AG20443 (cell line): ENCODE measurements at places on chromosomes 3 and 15.
A peak's percentile ranks its signal among the peaks of the same experiment; 100 is the strongest.

GRCh38 chr3:102605153-102605552 is 170.3 kb downstream of the ZPLD1 start:
- no peak for DNase-seq

DNA sequence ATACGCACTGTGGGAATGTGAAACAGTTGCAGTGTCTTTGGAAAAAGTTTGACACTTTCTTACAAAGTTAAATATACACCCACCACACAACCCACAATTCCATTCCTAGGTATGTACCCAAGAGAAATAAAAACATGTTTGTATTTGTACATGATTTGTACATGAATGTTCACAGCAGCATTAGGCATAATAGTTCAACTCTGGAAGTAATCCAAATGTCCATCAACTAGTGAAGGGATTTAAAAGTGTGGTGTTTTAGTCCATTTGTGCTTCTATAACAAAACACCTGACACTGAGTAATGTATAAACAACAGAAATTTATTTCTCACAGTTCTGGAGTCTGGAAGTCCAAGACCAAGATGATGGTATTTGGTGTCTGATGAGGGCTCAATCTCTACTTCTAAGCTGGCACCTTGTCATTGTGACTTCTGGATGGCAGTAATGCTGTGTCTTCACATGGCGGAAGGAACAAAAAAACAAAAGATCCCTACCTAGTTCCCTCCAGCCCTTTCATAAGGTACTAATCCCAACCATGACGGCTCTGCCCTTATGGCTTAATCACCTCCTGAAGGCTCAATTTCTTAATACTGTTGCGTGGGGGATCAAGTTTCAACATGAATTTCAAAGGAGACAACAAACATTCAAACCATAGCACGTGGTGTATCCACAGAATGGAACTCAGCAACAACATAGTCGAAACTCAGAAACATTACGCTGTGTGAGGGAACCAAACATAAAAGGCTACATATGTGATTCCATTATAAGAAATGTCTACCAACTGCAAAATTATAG is 120.5 kb downstream of the AQP9 start:
- no peak for DNase-seq

DNA sequence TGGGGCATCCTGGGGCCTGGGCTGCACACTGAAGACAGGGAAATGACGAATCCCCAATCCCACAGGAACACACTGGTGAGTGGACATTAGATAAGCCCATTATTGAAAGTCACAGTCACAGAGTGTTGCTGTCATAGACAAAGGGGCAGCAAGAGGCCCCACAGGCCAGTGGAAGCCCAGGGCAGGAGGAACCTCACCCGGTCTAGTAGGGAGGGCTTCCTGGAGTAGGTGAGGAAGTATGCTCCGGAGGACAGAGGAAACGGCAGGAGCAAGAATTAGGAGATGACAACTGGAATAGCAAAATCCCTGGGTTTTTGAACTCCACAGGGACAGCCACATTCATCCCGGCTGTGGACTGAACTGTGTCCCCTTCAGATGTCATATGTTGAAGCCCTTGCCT is 101.2 kb downstream of the TPRA1 start:
- no peak for DNase-seq

- DNase-seq = peak; percentile 93
Observed at GRCh38 chr15:24772686-24773373, 97.3 kb downstream of the NPAP1 start.

GRCh38 chr15:55360256-55360655 is 41.2 kb downstream of the PIGB start:
- no peak for DNase-seq

GRCh38 chr3:185781759-185782158 is 43.1 kb downstream of the IGF2BP2 start:
- DNase-seq = peak; percentile 30

DNA sequence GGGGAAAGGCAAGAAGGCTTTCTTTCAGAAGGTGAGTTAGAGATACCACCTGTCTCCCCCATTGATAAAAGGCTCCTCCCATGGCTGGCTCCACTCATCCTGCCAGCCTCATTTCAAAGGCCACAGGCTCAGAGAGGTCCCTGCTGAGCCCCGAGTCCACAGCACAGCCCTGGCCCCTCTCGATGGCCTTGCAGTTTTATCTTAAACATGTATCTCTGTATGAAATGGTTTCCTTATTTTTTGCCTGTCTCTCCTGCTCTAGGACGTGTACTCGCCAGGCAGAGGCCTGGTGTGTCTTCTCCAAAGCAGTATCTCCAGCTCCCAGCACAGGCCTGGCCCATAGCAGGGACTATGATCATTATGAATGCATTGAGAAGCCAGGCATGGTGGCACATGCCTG is 160.5 kb upstream of the NSMCE3 start:
- no peak for DNase-seq

DNA sequence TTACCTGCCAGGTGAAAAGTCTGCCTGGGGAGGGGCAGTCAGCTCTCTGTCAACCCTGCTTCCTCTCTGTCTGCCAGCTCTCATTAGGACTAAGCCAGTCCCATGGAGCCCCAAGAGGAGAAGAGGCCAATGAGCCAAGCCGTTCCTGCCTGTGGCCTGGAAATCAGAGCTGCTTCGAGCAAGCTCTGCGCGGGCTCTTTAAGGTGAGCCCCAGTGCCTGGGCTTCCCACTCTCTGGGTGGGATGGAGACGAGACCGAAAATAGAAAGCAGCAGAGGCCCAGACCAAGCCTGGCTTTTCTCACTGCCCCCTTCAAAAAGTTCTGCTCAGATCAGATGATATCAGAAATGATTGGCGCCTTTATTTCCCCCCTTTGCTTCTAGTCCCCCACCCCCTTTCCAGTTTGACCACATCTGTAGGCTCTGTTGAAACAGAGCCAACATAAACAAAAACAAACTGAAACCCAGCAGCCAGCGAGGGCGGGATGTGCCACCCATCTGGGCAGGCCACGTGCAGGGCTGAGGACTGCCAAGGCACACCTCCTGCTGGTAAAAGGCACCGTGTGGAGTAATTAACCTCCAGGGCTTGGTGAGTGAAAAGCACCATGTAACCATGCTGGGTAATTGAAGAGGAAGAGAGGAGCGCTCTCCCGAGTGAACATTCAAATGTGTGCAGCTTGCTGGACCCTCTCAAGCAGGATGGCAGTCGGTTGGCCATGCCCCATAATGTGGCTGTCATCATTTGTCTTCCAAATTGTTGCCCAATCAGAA is 471.0 kb upstream of the PROK2 start:
- peak; percentile 40 for DNase-seq

GRCh38 chr15:47570881-47571640 is 146.2 kb upstream of the SEMA6D start:
- no peak for DNase-seq

DNA sequence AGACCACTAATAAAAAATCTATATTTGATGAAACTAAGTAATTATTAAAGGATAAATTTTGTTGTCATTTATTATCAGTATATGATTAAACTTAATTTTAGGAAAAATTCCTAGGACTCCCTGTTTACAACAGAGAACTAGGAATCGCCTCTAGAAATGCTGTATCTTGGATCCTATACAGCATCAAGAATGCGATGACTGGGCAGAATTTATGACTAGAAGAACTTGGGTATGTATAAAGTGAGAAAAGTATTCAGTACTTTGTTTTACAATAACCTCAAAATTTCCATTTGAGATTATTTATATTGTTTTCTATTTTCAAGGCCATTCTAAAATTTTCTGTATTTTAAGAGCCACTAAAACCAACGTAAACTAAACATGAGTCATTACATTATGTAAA is 82.3 kb upstream of the AGTR1 start:
- no peak for DNase-seq

GRCh38 chr3:156615592-156616173 is 58.7 kb upstream of the TIPARP start:
- peak; percentile 52 for DNase-seq

DNA sequence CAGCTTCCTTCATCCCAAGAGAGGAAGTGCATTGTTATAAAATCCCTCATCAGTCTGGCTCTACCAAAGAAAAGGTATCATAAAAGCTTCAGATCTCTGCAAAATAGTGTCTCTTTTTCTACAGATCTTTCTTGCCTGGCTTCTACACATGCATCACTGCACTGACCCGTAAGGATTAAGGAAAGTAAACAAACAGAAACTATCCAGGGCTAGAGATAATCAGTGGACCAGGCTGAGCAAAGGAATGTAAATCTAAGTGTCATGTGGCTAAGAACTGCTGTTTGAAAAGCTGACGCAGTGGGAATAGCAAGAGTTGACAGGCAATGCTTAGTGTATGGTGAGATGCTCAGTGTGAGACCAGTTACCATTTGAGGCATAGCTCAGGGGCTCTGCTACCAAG is 339.7 kb downstream of the IL5RA start:
- no peak for DNase-seq

GRCh38 chr15:34883042-34883441 is 86.5 kb downstream of the AQR start:
- no peak for DNase-seq

DNA sequence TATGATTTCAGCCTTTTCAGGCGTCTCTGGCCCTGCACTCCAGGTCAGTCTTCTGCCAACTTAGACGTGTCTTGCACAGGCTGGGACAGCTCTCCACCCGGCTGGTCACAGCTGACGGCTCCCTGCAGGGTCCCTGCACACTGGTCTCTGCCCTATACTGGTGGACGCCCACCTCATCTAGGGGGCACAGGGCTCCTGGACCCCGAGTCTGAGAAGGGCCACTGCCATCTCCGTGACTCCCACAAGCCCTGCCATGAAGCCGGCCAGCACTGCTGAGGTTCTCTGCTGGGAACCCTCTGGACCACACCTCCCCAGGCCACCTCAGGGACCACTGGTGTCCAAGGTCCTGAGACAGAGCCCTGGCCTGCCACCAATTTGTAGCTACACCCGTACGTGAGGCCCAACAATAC is 40.5 kb downstream of the CYFIP1 start:
- no peak for DNase-seq

DNA sequence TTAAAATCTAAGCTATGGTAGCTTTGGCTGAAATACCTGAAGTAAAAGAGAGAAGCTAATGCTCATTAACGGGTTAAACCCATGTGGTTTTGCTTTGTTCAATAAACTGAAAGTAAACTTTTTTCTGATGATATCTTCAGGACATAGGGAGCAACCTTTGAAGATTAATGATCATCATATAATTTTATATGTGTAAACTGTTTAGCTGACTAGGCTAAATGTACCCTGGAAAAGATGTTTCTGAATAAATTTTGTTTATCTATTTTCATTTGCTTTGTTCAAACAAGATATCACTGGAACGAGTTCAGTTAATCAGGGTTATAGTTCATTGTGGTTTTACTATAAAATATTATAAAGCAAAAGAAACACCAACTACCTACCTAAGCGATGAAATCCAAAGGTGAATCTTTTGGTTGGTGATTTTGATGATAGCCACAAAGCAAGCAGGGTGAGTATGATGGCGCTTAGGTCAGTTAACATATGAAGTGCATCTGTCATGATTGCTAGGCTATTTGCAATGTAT is 11.7 kb downstream of the SLC30A4 start:
- no peak for DNase-seq

- no peak for DNase-seq
Observed at GRCh38 chr3:126013751-126014156, 44.8 kb downstream of the ROPN1B start.

DNA sequence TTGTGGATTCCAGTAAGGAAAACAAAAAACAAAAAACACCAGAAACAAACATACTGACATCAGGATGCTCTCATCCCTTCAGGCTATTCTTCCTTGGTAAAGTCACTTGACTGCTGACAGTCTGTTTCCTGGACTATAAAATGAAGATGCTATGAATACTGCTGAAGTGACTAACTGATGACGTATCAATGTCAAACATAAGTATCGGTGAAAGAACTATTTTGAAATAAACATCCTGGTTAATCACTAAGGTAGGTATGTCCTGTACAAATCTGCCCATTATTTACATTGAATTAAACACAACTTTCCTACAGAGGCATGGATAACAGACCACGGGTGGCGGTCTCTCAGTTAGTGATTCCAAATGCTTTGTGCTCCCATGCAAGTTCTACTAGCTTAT is 45.9 kb downstream of the CHAC1 start:
- peak; percentile 25 for DNase-seq

- DNase-seq = peak; percentile 22
Observed at GRCh38 chr3:146543461-146544001, 876 bp downstream of the PLSCR1 start.

DNA sequence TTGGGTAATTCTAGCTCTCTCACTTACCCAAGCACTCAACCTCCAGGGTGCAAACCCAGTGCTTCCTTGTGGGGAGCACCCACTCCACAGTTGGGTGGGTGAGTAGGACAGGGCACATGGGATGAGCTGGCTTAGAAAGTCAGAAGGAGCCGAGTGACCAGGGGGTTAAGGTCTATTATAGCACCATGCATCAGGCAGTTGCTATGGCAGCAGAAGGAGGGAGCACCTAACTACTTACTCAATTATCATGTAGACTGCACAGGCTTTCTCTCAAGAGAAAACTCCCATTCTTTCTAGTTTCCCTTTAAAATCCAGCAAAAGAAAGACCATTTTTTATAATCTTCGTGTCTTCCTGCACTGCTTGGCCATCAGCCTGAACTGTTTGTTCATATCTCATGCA is 163.0 kb downstream of the OCA2 start:
- DNase-seq = no peak

DNA sequence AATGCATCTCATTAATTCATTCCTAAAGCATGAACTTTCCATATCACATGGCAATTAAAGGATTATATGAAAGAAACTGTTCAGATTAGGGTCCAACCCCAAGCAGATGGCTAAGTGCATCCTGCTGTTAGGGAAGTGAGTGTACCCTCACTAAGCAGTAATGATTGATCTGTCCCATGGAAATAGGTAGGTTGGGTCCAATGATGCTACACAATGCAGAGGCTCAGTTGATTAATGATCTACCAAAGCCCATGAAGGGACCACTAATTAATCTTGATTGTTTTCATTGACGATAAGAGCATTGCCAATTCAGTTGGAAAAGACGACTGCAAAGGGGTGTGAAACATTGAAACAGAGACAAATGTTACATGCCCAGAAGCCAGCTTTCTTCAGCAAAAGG is 194.5 kb upstream of the LRTM1 start:
- DNase-seq = no peak

DNA sequence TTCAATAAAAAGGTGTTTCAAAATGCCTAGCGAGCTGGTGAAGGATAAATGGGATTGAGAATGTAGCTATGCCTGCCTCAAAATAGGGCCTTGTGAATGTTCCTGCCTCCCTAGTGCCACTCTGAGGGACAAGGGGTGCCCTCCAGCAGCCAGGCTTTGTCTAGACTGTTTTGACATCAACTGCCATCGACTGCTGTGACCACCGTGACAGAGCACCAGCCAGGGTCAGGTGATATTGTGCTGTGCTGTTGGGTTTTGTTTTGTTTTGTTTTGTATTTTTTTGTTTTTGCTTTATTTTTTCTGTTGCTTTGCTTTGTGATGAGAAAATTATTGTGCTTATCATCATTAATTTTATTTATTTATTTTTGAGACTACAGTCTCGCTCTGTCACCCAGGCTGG is 144.8 kb downstream of the SMAD6 start:
- DNase-seq = no peak

DNA sequence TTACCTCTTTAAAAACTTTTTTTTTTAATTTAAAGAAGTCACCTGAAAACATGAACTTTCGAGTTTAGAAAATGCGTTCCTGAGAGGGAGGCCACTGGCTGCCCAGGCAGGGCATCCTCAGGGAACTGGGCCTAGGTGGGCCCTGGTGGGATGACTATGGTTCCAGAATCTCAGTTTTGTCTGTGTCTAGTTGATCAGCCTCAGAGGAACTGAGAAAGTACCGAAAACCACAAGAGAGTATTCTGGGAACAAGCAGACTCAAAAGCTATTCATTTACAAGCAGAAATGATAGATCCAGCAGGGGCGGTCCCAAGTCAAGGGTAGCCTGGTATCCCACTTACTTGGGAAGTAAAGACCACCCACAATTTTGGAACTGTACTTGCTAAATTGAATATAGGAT is 10.5 kb downstream of the WWTR1 start:
- DNase-seq = no peak
